ENCODE measurements at places on chromosomes 3 and 15.

GRCh38 chr3:136631424-136631823 is 120.8 kb downstream of the STAG1 start:
- no peak for DNase-seq

DNA sequence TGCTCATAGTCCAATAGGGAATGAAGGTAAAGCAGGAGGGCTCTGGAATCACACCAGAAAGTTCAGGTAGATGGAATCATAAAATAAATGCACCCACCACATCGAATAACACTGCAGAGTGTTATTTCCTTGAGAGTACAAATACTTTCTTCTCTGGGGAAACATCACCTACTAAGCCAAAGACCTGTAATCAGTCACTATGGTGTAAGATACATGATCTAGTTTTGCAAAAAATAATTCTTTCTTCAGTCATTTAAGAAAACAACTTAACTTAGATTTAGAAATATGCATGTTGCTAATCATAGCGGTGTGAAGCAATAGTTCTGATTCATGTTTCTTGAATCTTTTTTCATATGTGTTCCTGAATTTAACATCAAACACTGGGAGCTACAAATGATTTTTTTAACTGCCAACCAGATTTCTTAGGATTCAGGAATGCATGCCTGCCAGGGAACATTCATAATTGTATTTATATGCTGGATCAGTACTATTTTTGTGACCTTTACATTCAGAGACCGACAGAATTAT is 40.2 kb upstream of the MEIS2 start:
- no peak for DNase-seq

DNA sequence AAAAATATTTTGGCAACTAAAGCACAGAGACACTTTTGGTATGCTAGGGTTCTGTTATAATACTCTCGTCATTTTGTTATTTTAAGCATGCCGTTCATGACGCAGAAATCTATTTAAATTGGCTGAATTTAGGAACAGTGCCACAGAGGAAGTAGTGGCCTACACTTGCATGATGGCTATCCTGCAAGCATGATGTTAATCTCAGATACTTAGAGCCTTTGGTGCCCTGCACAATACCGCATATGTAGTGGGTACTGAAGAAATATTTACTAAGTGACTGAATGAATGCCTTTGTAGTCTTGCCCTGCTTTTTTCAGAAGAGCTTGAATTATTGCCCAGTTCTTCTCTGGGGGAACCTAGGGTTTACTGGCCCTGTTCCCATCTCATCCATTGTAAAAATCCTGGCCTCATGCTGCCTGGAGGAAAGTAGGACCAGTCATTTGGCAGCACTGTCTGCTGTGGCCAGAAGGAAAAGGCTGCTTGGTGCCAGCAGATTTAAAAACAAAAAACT is 79.0 kb downstream of the SERPINI1 start:
- no peak for DNase-seq

GRCh38 chr3:104696470-104696869 is 670.2 kb upstream of the ALCAM start:
- DNase-seq: no peak

- DNase-seq: no peak
These were observed 87.8 kb downstream of the RYR3 start for GRCh38 chr15:33398555-33398954.

- no peak for DNase-seq
These were observed 318.3 kb downstream of the TAFA4 start for GRCh38 chr3:68614087-68614486.
